Osteocyte (in vitro differentiated cells): ENCODE measurements at places on chromosomes 4 and X.

- DNase-seq = no peak
Measured at GRCh38 chr4:28686618-28687017, 1826.0 kb downstream of the STIM2 start.

- no peak for DNase-seq
Measured at GRCh38 chr4:164918956-164919355, 42.0 kb downstream of the APELA start.

DNA sequence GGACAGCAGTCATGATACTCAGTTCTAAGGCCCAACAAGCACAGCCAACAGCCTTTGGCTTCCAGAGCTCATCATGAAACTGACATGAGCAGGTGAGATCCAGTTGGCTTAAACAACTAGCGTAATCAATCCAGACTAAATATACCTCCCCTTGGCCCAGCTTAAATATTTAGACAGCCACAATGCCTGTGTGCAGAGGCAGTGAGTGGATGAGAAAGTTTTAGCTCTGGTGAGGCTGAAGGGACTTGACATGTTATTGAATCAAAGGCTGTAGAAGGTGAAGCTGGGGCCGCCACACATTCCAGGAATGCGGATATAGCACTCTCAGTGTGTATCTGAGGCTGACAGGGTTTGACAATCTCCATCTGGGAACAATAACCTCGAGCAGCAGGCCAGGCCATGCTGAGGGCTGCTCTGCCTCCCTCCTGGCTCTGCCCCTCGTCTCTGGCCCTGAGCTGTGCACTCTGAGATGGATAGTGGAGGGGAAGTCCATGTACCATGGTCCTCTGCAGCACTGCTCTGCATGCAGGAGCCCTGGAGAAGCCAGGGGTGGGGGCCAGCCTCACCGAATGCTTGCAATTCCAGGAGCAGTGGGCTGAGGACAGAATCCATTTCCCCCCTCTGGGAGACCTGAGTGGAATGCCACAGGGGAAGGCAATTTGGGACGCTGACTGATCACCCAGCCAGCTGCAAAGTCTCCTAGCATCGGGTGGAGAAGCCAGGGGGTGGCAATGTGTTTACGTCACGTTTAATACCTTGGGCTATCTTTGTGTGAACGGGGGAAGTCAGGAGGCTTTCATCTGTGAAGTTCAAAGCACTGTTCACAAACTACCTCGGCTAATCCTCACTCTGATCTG, 37.3 kb upstream of the RASL11B start:
- no peak for DNase-seq

DNA sequence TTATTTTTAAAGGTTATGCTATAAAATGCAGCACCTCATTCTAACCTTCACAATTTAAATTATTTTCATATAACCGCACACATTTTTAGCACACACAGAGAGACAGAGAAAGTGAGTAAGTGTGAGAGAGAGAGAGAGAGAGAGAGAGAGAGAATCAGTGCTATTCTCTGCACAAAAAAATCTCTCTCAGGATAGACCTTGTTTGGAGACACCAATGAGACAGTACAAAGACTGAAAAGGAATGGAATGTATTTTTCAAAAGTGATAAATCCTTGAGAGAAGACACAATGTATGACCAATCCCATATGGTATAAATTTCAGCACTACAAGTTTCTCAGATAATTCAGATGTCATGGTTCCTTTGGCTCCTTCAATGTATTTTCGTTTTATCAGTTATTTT, 132.1 kb upstream of the PCDH18 start:
- no peak for DNase-seq

DNA sequence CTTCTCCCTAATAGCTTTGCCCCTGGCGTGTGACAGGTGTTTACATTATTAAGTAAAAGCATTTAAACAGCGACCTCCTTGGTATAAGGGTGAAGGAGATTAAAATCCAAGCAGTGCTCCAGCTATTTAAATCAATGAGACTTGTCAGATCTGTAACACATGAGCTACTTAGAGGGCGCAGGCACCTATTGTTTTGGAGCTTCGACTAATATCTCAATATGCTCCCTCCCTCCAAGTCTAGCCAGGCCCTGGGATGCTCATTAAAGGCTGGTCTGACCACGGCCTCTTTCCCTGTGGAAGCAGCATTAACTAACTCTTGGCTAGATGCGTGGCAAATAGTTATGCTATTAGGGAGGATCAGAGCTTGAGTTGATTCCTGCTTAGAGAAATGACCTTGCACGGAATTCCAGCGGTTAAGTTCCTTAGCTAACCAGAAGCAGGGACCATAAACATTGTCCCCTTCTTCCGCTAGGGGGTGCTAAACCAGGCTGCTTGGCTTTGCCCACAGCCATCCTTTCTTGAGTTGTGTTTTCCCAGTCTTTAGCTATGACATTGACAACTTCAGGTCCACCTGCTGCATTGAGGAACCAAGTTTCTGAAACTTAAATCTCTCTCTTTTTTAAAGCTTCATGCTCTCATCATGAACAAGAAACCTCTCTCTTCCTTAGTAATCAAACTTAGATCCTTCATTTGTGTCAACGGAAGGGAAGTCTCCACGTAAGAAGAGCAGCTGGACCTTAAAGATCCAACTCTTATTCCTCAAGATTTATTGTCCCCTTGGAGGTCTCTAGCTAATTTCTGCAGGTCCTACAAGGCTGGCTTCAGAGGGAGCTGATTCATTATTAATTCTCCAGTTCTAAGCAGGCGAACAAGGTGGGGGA, 80.7 kb upstream of the IGFBP7 start:
- DNase-seq = no peak

- no peak for DNase-seq
Measured at GRCh38 chr4:112645541-112646329, 8.8 kb downstream of the LARP7 start.

DNA sequence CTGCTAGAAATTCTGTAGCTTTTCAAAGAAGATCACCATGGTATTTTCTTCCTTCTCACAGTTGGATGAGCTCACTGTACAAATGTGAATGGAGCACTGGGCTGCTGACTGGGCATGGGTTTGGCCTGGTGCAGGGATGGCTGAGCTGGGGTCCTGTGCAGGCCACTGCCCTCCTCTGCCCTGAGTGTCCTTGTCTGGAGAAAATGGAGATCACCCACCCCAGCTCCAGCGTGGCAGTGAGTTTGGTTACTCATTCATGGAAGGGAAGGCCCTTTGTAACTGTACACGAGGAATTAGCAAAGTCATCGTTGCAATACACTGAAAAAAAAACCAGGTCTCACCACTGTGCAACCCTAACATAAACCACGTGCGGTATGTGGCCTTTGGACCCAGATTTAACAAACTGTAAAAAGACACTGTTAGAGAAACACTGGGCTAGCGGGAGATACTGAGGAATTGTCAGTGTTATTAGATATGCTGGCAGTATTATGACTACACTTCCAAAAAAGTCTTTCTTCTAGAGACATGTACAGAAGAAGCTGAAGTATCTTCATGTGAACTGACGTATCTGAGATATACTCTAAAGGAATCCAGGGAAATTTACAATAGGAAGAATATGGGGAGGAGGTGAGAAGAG, 16.1 kb upstream of the TBC1D14 start:
- no peak for DNase-seq

DNA sequence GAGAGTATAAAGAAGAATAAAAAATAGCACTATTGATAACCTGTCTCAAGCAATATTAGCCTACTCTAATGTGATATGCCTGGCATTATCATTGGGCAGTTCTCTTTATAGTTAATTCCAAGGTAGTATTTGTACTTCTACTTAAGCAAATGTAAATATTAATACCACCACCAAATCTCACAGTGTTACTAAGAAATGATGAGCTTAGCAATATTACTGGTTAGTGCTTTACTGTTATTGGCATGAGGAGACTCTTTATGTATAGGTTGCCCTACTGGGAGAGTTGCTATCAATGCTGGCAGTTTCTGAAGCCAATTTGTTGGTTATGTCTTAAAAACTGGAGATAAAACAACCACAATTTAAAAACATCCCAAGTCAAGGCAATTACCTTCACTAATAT, 155.7 kb downstream of the CDS1 start:
- no peak for DNase-seq

DNA sequence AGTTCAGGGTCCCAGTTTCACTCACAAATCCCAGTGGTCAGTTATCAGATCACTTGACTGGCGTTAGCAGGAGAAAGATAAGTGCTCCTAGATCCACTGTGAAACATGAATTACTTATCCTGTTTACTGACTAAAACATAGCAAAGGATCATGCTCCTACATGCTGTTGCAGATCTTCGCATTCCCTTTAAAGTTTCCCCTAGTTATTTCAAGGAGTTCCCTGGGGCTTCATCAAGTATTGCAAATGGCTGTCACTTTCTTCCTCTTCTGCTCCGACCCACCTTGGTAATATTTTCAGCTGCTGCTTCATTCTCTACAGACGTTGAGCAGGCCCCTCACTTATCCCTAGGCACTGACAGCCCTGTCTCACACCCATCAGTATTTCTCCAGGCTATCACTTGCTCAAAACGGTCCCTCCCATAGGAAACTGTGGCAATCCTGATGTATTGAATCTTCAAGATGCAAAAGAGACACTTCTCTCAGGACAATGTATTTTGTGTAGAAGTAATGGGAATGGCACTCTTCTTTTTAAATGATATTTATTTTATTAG, 466.0 kb downstream of the INPP4B start:
- DNase-seq = no peak
